ENCODE measurements at places on chromosomes 7 and 10.

DNA sequence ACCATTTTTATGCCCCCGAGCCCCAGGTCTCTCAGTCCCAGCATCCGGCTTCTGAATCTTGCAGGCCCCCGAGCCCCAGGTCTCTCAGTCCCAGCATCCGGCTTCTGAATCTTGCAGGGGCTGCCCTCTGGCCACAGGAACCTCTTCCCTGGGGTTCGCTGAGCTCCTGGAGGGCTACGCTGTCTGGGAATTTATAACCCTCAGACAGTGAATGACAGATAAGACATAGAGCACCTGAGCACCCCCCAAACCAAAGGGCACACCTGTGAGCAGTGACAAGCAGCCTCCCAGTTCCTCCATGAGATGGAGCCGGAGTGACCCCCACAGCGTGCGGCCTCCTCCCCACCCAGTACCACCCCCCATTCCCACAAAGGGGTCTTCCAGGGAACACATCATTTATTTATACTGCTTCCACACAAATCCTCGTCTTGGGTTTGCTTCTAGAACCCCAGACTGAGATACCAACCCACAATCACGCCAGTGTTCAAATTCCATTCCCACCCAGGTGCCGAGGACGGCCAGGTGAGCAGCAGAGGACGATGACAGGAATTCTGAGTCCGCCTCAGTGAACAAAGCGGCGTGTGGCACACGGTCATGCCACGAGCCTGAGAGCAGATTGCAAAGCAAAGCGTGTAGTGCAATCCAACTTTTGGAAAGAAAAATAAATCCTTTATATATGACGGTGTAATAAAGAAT, 57.7 kb upstream of the FAM20C start:
- DNase-seq, result no peak

GRCh38 chr7:234051-234707, 41.8 kb downstream of the FAM20C start:
- DNase-seq, result no peak

DNA sequence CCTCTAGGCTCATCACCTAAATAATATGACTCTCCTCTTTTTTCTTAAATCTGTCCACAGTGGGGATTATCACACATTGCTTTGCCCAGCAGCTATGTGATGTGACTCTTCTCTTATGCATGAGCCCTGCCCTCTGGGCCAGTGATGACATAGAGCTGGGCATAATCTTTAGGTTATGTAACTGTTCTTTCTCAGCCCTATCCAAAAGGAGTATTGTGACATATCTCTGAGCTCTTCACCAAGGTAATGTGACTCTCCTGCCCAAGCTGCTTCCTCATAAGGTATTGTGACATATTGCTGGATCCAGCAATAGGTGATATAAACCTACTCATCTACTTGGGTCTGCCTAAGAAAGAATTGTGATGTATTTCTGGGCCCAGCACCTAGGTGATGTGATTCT, 37.7 kb upstream of the ZNF107 start:
- no peak for DNase-seq

DNA sequence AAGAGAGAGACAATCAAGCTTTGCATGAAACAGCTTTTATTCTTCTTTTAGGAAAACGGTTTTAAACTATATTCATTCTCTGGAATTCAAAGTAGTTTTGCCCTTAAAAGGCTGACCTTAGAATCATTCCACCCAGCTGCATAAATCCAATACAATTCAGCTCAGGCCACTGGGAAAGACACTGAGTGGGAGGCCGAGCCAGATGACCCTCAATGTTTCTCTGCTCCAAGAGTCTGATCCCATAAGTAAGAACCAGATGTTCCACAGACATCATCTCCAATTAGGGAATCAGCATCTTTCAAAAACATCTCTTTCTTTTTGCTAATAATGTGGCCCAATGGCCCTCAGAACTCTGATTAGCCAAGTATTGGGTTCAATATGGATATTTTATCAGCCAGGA, 26.1 kb downstream of the CREB3L2 start:
- DNase-seq, result no peak

GRCh38 chr10:49180444-49180860, 7.7 kb downstream of the TMEM273 start:
- DNase-seq, result no peak

- DNase-seq, result no peak
Observed at GRCh38 chr7:147296986-147297385, 1180.4 kb downstream of the CNTNAP2 start.

- DNase-seq, result no peak
Observed at GRCh38 chr10:69871074-69871473, 69.4 kb downstream of the COL13A1 start.

- no peak for DNase-seq
Observed at GRCh38 chr7:130362251-130362816, 17.7 kb downstream of the CPA5 start.

- DNase-seq, result no peak
Observed at GRCh38 chr10:75403144-75403938, 1.8 kb upstream of the ZNF503 start.

- no peak for DNase-seq
Observed at GRCh38 chr10:1339396-1339795, 283.2 kb downstream of the WDR37 start.

- DNase-seq, result peak; percentile 58
Observed at GRCh38 chr10:102133373-102134195, 744 bp downstream of the PPRC1 start.

DNA sequence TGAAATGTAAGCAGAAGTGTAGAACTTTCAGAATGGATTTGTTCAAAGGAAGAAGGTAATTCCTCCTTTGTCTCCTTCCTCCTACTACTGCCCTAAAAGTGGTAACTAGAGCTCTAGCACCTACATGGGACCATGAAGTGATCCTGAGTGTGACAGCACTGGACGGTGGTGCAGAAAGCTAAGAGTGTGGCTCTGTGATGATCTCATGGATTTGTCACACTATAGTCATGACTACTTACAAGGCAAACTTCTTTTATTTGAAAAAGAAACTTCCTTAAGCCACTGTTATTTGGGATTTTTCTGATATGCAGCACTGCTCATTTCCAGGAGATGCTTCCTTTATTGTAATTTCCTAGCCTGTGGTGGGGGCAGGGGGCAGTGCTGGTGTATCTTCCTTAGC, 5.8 kb upstream of the FHIP2A start:
- DNase-seq, result no peak

DNA sequence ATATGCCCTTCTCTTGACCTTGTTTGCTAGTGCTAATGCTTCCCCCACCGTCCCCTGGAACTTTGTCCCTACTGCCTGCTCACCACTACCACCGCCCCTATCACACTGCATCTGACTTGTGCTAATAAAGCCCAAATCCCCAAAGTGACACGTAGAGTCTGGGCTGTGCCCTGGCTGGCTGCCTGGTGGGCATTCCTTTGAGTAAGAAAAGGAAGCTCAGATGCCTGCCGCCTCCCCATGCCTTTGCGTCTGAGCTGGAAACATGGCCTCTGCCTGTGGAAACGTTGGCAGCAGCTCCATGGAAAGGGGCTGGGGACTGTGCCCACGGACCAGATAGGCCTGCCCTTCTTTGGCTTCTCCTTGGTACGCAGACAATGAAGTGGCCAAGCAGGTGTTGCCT, 138.3 kb downstream of the CYP26A1 start:
- DNase-seq, result no peak

DNA sequence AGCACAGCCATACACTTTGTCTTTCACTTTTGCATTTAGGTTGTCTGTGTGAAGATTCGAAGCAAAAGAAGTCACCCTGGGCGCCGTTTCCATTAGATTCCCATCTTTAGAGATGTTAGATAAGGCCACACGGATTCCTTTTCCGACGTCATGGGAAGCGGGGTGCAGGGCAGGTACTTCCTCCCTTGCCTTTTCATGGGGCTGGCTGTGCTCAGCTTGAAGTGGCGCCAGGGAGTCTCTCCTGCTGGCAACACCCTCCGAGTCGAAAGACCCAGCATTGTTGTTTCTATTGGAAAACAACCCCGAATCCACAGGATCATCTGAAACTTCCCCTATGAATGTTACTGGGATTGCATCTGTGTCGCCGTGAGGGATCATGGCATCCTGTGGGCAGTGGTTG, 246.4 kb upstream of the GRB10 start:
- DNase-seq, result no peak

- DNase-seq, result no peak
Observed at GRCh38 chr7:158246960-158247673, 340.5 kb downstream of the PTPRN2 start.

DNA sequence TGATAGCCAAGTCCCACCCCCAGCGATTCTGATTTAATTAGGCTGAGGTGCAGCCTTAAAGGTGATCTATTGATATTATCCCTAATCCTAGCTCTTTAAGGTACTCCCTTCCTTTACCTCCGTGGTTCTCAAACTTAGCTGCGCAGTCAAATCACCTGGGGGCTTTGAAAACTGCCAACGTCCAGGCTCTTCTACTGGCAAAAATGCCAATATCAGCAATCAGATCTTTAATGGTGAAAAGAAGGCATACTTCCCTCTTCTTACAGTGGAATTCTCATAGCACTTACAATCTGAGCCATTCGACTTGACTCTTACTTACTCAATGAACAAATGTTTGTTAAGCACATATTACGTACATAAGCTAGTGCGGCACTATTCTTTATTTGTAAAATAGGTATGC, 704 bp upstream of the SLC35B4 start:
- no peak for DNase-seq

- no peak for DNase-seq
Observed at GRCh38 chr7:117997862-117998825, 124.9 kb upstream of the CTTNBP2 start.

DNA sequence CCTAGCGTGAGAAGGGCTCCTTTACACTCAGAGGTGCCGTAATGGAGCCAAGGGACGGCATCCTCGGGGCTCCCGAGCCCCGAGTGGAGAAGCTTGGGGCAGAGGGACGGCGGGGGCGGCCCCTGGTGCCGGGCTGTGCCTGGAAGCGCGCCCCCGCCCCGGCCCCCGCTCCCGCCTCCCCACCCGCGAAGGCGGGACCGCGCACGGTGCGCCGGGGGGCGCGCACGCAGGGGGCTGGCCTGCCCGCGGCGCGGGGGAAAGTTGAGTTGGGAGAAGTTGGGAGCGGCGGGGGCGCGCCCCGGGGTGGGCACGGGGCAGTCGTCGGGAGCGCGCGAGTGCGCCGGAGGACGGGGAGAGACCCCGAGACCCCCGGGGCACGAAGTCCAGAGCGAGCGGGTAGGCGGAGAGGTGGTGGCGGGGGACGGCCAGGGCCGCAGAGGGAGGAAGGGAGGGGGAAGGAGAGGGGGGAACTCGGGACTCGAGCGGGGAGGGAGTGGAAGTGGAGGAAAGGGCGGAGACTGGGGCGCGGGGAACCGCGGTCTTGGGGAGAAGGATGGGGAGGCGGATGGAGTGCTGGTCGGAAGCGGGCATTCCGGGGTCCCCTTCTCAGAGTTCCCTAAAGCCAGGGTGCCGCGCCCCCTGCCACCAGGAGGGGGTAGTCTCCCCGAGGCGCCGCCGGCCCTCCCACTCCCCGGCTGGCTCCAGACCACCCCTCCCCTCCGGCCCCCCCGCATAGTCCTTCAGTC, at the start of gene SLC4A2:
TSS of gene SLC4A2 (plus strand) at position 223 of the 746 bp plus-strand sequence. CDS start 2,399 bp downstream, outside the sequence.
- peak; percentile 42 for DNase-seq

- no peak for DNase-seq
Observed at GRCh38 chr7:57641521-57642067, 191.6 kb downstream of the ZNF716 start.

- DNase-seq, result no peak
Observed at GRCh38 chr7:130897515-130898419, 163.8 kb upstream of the KLF14 start.

GRCh38 chr7:15802425-15802824, 115.9 kb upstream of the MEOX2 start:
- no peak for DNase-seq

- DNase-seq, result no peak
Observed at GRCh38 chr10:31390804-31391203, 71.8 kb downstream of the ZEB1 start.

DNA sequence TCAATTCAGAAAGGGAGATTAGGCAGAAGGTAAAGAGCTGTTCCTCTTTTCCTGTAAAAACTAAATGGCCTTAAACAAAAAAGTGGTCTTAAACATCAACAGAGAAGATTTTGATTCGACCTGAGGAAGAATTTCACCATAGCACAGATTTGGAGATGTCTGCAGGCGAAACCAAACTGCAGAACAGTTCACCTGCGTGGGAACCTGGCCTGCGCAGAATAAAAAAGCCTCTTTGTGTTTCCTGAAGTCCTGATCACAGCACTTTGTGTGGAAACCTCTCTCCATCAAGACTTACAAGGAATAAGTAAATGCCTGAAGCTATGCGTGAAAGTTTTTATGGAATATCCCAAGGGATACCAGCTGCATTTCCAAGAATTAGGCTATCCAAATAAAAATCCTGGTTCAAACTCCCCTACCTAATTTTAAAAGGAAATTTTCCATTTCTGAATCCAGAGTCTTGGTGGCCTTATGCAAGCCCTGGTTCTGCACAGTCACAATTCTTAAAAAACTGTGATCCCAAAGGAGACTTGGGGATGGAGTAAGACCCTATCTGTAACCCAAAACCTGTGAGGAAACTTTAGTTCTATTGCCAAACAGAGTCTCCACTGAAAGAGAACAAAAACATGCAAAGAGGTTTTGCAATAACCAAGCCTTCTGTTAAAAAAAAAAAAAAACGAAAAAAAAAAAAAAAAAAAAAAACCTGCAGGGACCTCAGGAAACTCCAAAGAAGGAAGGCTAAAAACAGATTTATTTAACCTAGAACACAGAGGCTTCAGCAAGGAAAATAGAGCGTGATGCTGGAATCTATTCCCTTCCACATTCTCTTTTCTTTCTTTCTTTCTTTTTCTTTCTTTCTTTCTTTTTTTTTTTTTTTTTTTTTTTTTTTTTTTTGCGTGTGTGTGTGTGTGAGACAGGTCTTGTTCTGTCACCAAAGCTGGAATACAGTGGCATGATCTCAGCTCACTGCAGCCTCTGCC, 10.4 kb downstream of the CALML3 start:
- no peak for DNase-seq

- no peak for DNase-seq
Observed at GRCh38 chr10:28072573-28072972, 73.7 kb upstream of the ODAD2 start.

GRCh38 chr10:17872191-17873091, 63.3 kb downstream of the MRC1 start:
- no peak for DNase-seq

GRCh38 chr7:131687296-131687695, 130.9 kb upstream of the PODXL start:
- no peak for DNase-seq

- DNase-seq, result no peak
Observed at GRCh38 chr7:46256870-46257661, 336.0 kb upstream of the IGFBP3 start.

GRCh38 chr10:93813507-93814465, 56.0 kb downstream of the LGI1 start:
- DNase-seq, result peak; percentile 5

- DNase-seq, result no peak
Observed at GRCh38 chr7:129435414-129435829, 1.2 kb downstream of the STRIP2 start.

- no peak for DNase-seq
Observed at GRCh38 chr10:35674843-35675242, 32.7 kb upstream of the FZD8 start.

- DNase-seq, result no peak
Observed at GRCh38 chr10:28400681-28401080, 97.8 kb upstream of the MPP7 start.
